ENCODE measurements at places on chromosomes 7 and 10. TPM values are rescaled to one million over a fixed set of nuclear protein-coding genes. Genes with fewer than 3 reads are reported as not detected.

GRCh38 chr10:93712593-93712992 lies 10.2 kb upstream of the FRA10AC1 start:
- peaks cover 11% of the 10 kb centered on the region for H3K4me1 ChIP-seq
- DNase-seq, result no peak
- no peak overlapping the region for H3K27ac ChIP-seq
- H3K4me3 ChIP-seq, result no peak overlapping the region
- H3K27me3 ChIP-seq, result peaks cover 13% of the 10 kb centered on the region
- H3K36me3 ChIP-seq, result no peaks in the 10 kb centered on the region

DNA sequence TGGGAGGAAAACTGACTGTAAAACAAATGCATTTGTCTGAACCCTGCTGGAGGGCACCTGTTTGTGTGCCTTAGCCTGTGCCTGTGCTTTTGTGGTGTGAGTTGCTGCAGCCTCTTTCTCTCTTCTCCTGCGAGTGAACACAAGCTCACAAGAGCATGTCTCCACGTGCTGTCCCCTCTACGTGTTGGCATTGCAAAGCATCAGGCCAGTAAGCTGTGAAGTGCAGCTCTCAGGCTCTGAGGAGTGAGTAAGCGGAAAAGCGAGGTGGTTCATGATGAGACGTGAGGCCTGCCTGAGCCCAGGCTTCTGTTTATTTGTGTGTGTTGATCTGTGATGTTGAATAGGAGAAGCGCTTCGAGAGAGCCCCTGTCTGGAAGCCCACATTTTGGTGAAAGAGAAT lies 85.6 kb upstream of the PDCD4 start:
- peaks cover 52% of the 10 kb centered on the region for H3K4me1 ChIP-seq
- H3K27me3 ChIP-seq, result no peaks in the 10 kb centered on the region
- peaks cover 9% of the 10 kb centered on the region for H3K36me3 ChIP-seq
- H3K27ac ChIP-seq, result peak overlapping the region; percentile 62
- DNase-seq, result no peak

GRCh38 chr7:93298206-93298605 lies 66.0 kb downstream of the VPS50 start:
- no peaks in the 10 kb centered on the region for H3K36me3 ChIP-seq
- no peaks in the 10 kb centered on the region for H3K4me1 ChIP-seq
- no peak overlapping the region for H3K27ac ChIP-seq
- H3K4me3 ChIP-seq, result no peak overlapping the region
- no peak for DNase-seq
- H3K27me3 ChIP-seq, result no peaks in the 10 kb centered on the region

DNA sequence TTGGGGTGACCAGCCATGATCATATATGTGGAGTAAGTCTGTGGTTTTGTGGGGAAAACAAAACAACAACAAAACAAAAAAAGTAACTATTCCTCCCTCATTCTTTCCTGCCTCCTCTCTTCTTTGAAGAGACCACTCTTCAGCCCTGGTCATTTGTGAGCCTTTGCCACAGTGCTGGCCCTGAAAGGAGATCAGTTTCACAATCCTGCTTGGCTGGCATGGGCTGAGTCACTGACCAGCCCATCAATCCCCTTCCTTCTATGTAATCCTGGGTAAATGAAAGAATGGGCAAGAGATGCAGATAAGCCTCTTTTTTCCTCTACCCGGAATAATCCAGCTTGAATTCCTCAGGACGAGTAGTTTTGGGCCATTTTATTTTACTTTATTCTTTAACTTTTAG lies 13.6 kb downstream of the CSTF2T start:
- no peaks in the 10 kb centered on the region for H3K4me1 ChIP-seq
- DNase-seq, result no peak
- no peak overlapping the region for H3K4me3 ChIP-seq

DNA sequence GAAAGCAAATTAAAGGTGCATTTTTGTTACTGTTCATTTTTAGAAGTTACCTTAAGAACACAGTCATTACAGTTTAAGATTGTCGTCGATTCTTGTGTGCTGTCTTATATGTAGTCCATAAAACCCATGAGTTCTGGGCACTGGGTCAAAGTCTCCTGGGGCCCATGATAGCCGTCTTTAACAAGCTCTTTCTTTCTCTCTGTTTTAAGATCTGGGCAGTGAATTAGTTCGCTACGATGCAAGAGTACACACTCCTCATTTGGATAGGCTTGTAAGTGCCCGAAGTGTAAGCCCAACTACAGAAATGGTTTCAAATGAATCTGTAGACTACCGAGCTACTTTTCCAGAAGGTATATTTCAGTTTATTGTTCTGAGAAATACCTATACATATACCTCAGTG lies 90.7 kb upstream of the CAPZA2 start:
- H3K36me3 ChIP-seq, result no peaks in the 10 kb centered on the region
- no peak overlapping the region for H3K4me3 ChIP-seq
- DNase-seq, result no peak
- no peak overlapping the region for H3K27ac ChIP-seq
- peaks cover 4% of the 10 kb centered on the region for H3K4me1 ChIP-seq

DNA sequence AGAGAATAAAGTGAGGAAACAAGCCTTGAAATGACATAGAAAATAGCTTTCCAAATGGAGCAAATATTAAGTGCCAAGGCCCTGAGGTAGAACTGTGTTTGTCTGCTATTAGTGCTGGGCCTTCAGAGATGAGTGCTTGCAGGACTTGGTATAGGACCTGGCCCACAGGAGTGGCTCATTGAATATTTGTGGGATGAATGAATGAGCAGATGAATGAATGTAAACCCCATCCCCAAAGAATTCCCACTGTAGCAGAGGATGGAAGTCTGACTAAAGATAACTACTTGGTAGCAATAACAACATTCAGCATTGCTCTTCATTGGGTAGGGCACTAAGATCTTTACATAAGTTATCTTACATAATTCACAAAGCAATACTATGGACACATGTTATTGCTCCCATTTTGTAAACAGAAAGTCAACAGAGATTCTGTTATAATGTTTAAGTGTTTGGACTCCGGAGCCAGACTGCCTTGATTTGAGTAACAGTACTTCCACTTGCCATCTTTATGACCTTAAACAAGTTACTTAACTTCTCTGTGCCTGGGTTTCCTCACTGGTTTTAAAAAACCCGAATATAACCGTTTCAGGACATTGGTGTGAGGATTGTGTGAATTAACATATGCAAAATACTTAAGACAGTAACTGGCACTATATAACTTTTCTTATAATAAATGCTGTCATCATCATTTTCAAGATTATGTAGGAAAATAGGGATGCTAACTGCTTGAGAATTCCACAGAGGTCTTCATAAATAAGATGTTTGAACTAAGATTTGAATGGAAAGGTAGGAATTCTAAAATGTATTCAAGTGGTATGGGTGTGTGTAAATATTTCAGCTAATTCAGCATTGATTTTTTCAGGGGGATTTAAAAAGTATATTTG lies 141.9 kb downstream of the PRKG1 start:
- no peak overlapping the region for H3K27ac ChIP-seq
- H3K4me1 ChIP-seq, result no peaks in the 10 kb centered on the region
- no peak overlapping the region for H3K4me3 ChIP-seq
- H3K36me3 ChIP-seq, result no peaks in the 10 kb centered on the region
- DNase-seq, result no peak

GRCh38 chr7:22193450-22193983 lies 163.4 kb downstream of the RAPGEF5 start:
- H3K27ac ChIP-seq, result no peak overlapping the region
- no peaks in the 10 kb centered on the region for H3K36me3 ChIP-seq
- no peaks in the 10 kb centered on the region for H3K27me3 ChIP-seq
- no peak overlapping the region for H3K4me3 ChIP-seq

DNA sequence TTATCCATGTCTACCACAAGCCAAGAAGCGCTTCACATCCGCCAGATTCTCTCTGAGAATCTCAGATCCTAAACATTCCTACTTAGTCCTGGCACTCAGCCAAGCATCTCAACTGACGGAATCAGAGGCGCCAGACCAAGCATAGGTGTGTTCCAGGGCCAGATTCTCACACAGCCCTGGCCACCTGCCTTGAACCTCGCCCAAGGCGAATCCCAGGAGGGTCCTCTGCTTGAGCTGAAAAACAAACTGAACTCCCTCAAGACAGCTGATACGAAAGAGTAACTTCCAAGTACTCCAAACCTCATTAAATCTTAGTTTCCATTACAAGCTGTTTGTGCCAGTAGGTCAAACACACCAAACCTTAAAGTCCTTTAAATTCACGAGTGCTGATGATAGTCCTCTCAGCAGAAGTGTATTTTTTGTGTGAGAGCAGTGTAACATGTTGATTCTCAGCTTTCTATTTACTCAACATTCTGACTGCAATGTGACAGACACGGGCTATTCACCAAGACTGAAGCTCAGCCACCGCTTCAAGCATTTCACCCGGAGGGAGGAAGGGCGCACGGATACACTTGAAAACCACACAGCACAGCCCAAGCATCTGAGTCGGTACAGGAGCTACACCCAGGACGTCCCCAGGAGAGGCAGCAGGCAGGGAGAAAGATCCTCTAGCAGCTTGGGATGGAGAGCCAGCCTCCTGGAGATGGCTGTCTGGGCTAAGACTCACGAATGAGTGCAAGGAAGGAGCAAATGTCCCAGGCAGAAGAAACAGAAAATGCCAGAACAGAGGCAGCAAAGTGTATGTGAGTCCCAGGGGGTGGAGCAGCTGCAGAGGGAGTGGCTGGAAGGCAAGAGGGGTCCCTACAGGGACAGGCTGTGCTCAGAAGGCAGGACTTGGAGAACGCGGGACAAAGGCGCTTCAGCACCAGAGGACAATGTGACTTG lies 6.0 kb downstream of the PARD3 start:
- no peak overlapping the region for H3K4me3 ChIP-seq
- H3K27ac ChIP-seq, result no peak overlapping the region
- peaks cover 43% of the 10 kb centered on the region for H3K27me3 ChIP-seq
- H3K4me1 ChIP-seq, result peaks cover 5% of the 10 kb centered on the region
- no peaks in the 10 kb centered on the region for H3K36me3 ChIP-seq
- no peak for DNase-seq

GRCh38 chr7:26648554-26648953 lies 215.8 kb downstream of the SKAP2 start:
- no peak overlapping the region for H3K4me3 ChIP-seq
- H3K27ac ChIP-seq, result no peak overlapping the region
- H3K27me3 ChIP-seq, result peaks cover 9% of the 10 kb centered on the region
- DNase-seq, result no peak
- H3K4me1 ChIP-seq, result no peaks in the 10 kb centered on the region

- no peak overlapping the region for H3K27ac ChIP-seq
- H3K36me3 ChIP-seq, result no peaks in the 10 kb centered on the region
- DNase-seq, result no peak
- H3K27me3 ChIP-seq, result no peaks in the 10 kb centered on the region
- H3K4me1 ChIP-seq, result no peaks in the 10 kb centered on the region
- no peak overlapping the region for H3K4me3 ChIP-seq
Observed at GRCh38 chr10:53029449-53029848, 256.9 kb upstream of the MBL2 start.

DNA sequence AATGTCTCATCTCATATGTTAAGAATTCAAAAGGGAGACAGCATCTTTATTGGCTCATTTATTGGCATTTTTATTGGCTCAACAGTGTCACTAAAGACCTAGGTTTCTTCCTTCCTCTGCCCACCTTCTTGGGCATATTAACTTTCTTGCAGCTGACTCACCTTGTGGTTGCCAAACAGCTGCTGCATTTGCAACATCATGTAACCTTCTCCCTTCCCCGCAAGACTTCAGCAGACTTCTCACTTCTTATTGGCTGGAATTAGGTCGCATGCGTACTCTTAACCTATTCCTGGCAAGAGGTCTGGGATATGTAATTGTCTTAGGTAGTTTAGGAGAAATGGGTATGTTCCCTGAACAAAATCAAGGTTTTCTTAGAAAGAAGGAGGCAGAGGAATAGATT lies 263.2 kb downstream of the POU6F2 start:
- H3K27ac ChIP-seq, result no peak overlapping the region
- H3K36me3 ChIP-seq, result no peaks in the 10 kb centered on the region
- no peaks in the 10 kb centered on the region for H3K27me3 ChIP-seq
- no peaks in the 10 kb centered on the region for H3K4me1 ChIP-seq
- H3K4me3 ChIP-seq, result no peak overlapping the region

DNA sequence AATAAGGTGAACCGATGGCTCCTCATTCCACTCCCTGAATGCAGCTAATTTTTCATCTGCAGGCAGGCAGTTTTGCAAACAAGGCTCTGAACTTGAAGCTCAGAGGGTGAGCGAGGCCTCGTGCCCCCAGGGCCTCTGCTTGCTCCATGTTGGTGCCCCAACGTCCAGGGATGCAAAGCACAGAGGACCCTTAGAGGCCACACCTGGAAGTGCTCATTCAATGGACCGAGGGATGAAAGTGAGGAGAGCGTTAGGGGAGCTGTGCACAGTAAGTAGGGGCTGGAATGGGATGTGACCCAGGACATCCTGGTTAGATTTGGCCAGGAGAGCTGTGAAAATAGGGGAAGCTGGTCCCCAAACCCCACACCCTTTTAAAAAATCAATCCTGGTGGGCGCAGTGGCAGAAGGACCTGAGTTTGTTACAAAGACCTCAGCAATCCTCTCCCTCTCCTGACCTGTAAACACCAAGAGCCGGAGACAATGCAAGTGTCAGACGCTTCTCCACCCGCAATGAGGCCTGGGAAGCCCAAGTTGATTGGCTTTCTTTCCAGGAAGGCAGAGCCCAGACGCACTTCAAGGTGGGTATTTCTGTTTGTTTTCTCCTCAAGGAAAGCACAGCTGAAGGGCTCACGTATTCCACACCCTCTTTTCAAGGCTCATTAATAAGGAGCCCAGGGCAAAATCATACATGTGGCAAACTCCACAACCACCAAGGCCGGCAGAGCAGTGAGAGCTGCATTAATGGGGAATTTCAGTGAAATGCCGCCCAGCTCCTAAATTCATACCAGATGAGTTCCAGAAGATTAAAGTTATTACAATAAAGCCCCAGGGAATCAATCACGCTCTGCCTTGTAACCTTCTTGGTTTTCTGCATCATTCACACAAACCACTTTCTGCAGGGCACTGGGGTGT lies 14.1 kb upstream of the CXCL12 start:
- DNase-seq, result no peak
- H3K4me3 ChIP-seq, result no peak overlapping the region
- no peaks in the 10 kb centered on the region for H3K36me3 ChIP-seq

- H3K36me3 ChIP-seq, result no peaks in the 10 kb centered on the region
- H3K27me3 ChIP-seq, result no peaks in the 10 kb centered on the region
- H3K4me3 ChIP-seq, result no peak overlapping the region
- no peak for DNase-seq
- no peaks in the 10 kb centered on the region for H3K4me1 ChIP-seq
- no peak overlapping the region for H3K27ac ChIP-seq
Observed at GRCh38 chr7:57256637-57257375, 124.6 kb upstream of the ZNF479 start.

GRCh38 chr10:126250045-126250444 lies 138.2 kb downstream of the ADAM12 start:
- H3K4me3 ChIP-seq, result no peak overlapping the region
- DNase-seq, result no peak
- H3K36me3 ChIP-seq, result no peaks in the 10 kb centered on the region
- H3K27me3 ChIP-seq, result no peaks in the 10 kb centered on the region

WEE2 gene
- not detected for total RNA-seq

GNGT1 gene
- not detected for total RNA-seq

PRKRIP1 gene
- 25.1 TPM for total RNA-seq

FAM13C gene
- 0.21 TPM for total RNA-seq

SFTPA1 gene
- total RNA-seq, result not detected

ZNF727 gene
- total RNA-seq, result 0.58 TPM

PRSS1 gene
- not detected for total RNA-seq

All from activated naive CD8-positive, alpha-beta T cell treated with anti-CD3 and anti-CD28 coated beads for 36 hours (primary cell).